ENCODE measurements at places on chromosomes 13 and 19.

DNA sequence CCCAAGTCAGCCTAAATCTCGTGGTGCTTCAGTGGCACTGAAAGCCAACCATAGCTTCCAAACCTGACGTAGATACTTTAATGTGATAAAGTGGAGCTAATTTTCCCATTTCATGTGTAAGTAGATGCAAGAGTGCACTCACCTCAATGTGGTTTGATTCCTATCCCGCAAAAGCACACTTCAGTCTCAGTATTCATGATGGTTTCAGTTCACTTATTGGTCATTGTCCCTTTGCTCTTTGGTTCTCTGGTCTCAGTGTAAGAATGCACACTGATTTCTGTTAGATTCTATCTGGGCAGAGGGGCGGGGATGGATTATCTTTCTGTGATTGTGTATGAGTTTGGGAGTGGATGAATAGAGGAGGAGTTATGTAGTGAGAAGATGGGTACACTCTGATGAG lies 340.6 kb downstream of the KCNRG start:
- DNase-seq = no peak

- no peak for DNase-seq
Observed at GRCh38 chr19:40813182-40813581, 14.2 kb downstream of the EGLN2 start.

DNA sequence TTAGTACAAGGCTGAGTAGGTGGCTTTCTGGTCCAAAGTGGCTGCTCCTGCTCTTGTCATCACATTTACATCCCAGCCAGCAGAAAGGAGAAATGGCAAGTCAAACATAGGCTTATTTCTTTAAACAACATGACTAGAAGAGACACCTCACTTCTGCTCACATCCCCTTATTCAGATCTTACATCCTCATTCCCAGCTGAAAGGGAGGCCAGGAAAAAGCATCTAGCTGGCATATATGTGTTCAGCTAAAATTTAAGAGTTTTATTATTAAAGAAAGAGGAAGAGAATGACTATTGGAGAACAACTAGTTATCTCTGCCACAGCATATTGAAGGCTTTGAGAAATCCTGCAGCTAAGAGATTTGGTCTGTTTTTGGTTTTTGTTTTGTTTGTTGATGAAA lies 34.1 kb downstream of the RGCC start:
- no peak for DNase-seq

DNA sequence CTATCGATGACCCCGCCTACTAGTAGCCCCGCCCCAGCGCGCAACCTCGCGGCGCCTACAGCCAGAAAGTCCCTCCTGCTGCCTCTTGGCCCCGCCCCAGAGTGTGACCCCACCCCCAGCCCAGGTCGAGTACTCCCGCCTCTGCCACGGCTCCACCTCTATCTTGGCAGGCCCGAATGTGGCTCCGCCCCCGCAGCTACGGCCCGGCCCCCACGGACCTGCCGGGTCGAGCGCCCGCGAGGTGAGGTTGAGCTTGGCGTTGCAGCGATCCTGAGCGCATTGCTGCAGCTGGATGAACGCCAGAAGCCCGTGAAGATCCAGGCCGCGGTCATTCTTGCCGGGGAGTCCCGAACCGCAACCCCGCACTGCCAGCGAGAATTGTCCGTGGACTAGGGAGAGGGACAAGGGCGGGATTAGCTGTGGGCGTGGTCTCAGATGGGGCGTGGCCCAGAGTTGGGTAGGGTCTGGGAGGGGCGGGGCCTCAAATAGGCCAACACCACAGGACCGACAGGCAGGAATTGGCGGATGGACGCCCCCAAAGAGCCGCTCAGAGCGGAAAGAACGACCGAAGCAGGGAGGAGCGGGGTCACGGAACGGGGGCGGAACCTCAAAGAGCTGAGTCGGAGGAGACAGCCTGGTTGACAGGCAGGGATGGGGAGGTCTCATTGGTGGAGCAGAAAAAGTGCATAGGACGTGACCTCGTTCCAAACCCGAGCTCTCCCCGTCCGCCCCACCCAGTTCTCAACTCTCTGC lies 1.9 kb downstream of the LYPD3 start:
- DNase-seq = peak; percentile 62

DNA sequence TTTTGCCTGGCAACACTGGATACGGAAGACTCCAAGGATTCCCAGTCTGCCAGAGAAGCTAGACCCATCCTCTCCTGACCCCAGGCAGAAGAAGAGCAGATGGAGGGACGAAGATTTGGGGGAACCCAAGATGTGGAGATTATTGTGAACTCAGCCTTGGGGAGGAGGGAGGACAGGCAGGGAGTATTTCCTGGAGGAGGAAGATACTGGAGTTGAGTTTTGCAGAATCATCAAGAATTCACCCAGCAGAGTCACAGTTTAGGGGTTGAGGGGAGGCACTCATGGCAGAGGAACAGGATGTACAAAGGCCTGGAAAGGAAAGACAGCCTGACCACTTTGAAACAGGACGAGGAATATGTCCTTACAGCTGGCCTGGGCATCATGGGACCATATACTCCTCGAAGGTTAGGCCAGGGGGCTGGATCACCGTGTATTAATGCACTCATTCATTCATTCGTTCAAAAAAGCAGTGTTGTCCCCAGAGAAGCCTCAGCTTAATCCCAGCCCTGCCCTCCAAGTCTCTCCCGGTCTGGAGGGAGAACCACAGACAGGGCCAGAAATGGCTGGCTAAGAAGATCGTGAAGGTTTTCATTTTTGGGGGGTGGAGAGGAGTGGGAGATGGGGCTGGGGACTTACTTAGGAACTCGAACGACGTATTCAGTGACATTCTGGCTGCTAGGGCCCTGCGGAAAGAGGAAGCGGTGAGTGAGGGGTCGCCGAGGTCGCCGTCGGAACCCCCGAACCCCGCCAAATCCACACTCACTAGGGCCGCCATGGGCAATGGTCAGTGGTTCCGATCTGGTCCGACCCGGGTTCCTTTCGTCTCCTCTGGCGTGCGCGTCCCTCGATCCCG lies 517 bp downstream of the GTF2F1 start:
- DNase-seq = no peak

DNA sequence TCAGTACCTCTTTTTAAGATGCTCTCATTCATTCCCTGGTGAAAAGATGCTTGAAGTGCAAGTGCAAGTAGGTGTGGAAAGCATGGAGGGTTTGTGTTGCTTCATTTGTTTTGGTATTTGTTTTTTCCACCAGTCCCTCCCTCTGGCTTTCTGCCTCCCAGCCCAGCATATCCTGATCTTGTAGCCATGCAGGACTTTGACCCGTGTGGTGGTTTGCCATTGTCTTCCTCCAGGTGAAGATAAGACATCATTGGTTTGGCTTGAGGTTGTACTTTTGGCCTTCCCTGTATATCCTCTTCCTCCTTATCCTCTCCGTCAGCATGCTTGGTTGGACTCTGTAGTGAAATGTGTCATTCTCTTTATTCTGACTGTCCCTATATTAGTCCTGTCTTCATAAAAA lies 9.1 kb downstream of the SPINT2 start:
- DNase-seq = no peak

DNA sequence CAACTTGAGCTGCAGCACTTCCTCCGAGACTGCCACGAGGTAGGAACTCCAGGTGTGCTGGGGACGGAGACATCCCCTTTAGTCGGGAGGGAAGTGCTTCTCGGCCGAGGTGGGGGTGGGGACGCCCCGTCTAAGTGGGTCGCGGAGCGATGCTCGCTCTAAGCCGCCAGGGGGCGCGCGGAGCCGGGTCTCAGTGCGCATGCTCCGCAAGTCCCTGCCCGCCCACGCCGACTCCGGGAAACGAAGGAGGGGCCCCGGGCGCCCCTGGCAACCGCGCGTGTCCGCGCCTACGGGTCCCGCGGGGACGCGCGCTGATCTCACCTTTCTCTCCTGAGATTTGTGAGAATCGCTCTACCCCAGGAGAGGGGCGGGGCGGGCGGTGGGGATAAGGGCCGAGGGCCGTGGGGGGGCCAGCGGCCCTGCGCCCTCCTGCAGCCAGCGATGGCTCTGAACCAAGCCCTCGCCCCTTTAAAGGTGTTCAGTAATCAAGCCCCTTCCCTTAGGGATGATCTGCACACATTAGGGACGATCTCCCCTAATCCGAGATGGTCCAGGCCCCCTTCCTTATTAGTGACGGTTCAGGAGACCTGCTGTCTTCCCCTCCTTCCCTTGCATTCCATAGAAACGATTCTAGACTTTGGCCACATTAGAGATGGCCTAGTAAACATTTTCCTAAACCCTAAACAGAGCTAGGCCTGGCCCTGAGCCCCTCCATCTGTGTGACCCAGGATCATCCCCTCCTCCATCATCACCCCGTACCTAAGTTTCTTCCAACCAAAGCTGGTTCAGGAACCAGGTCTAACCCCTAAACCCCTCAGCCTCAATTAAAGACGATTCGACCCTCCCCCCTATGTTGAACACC lies 47.3 kb upstream of the SHKBP1 start:
- peak; percentile 35 for DNase-seq

GRCh38 chr13:20840568-20840967 lies 62.0 kb downstream of the XPO4 start:
- no peak for DNase-seq

- peak; percentile 41 for DNase-seq
Observed at GRCh38 chr19:2167896-2168618, 4.3 kb downstream of the DOT1L start.

DNA sequence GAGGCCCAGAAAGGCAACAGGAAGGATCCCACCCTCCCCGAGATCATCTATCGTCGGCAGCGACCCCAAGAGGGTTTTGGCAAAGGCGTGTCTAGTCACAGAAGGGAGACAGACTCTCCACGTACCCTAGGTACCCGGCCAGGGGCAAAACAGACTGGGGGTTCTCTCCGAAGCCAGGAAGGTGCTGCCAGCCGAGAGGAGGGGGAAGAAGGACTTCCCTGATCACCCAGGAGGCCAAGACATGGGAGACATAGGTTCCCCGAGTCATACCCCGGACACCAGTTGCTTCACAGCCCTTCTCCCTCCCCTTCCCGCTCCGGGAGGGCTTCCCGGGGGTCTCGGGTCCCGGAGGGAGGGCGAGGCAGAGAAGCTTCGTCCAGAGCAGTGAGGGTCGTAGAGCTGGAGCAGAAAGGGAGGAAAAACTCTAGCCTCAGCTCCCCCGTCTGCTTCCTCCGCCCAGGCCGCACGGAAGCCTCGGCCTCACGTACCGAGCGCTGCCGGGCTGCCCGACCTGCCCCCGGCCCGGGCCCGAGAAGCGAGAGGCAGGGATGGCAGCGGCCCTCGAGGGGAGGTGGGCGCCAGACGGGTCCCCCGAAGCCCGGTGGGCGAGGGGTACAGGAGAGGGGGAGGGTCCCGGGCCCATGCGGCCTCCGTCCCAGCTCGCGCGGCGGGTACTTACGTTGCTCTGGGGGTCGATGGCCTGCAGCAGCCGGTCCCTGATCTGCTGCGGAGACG lies 644 bp downstream of the MED26 start:
- no peak for DNase-seq

DNA sequence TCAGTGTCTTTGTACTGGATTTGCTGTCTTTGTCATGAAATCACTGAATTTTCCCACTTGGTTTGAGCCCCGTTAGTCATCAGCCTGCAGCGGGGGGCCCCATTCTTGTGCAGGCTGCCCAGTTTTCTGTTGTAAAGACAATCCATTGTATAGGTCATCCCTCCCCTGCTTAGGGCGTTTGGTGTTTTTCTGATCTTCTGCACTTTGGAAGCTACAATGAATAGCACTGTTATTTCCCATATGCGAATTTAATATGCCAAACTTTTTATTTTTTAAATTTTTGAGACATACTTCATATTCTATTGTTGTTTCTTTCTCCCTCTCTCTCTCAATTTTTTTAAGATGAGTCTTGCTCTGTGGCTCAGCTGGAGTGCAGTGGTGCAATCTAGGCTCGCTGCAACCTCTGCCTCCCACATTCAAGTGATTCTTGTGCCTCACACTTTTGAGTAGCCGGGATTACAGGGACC lies 9.0 kb downstream of the SLC27A1 start:
- DNase-seq = peak; percentile 60

- DNase-seq = no peak
Observed at GRCh38 chr13:98285852-98286594, 109.0 kb upstream of the RNF113B start.

GRCh38 chr19:7879836-7880235 lies 5.6 kb upstream of the PRR36 start:
- no peak for DNase-seq

- no peak for DNase-seq
Observed at GRCh38 chr13:114310956-114311355, 3.3 kb upstream of the CHAMP1 start.

DNA sequence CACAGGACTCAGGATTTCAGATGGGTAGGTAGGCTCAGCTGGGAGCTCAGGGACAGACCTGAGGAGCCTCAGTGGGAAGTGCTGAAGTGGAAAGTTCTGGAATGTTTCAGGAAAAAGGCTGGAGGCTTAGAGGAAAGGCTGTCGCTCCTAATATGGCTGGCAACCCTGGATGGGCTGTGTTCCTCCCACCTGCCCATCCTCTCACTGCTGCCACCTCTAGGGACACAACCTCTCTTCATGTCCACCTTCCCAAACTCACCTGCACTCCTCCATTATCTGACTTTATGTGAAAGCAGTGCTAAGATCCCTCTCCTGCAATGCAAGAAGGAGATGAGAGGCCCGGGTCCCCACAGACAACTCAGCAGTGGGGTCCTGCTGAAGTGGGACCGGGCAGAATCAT lies 5.8 kb upstream of the CEACAM21 start:
- no peak for DNase-seq

DNA sequence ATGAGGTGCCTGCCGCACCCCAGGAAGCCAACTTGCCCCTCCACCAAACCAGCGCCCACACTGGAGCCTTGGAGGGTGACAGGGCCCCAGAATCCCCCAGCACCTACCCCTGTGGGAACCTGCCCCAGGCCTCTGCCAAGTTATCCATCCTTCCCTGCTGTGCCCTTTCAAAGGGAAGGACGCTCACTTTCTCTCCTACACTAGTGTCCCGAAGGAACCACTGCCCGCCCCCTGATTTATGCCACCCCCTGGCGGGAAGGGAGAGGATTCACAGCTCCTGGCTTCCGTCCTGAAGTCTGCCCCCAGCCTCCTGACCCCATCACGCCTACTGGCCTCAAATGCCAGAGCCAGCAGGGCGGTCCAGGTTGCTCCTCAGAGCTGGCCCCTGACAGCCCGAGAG lies 1.4 kb downstream of the EVI5L start:
- peak; percentile 11 for DNase-seq

DNA sequence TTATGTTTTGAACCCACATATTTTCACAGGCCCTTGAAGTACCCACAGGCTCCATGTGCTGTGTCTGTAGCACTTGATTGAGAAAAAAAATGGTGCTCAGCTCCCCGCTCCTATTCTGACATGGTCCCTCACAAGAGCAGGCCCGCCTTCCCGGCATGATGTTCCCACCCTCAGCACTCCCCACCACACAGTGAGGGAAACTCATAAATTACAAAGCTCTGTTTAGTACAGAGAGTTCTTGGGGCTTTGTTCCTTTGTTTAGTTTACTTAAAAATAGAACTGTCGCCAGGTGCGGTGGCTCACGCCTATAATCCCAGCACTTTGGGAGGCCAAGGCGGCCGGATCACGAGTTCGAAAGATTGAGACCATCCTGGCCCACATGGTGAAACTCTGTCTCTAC lies 25.9 kb upstream of the ABCC4 start:
- no peak for DNase-seq

DNA sequence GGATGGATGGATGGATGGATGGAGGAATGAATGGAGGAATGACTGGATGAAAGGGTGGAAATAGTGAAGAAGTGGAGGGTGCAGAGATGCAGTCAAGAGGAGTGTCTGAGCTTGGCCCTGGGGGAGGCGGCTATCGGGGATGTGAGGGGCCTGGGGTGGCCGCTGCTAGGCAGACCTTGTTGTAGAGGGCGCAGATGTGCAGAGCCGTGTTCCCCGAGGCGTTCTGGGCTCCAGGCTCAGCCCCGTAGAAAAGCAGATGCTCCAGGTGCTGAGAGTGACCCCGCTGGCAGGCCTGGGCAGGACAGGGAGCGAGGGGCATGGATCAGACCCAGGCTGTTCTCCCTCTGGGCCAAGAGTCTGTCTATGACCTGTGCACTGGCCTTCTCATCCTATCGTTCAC lies 8.4 kb downstream of the SHANK1 start:
- no peak for DNase-seq
